ENCODE measurements at places on chromosomes 1 and 21.

- no peak for DNase-seq
Measured at GRCh38 chr1:66769512-66770229, 17.4 kb downstream of the DYNLT5 start.

- no peak for DNase-seq
Measured at GRCh38 chr1:45305231-45305630, 21.5 kb upstream of the HPDL start.

GRCh38 chr1:94946886-94947285 lies 20.0 kb upstream of the CNN3 start:
- no peak for DNase-seq

GRCh38 chr1:15676010-15676409 lies 8.1 kb upstream of the PLEKHM2 start:
- DNase-seq = no peak

GRCh38 chr1:69743146-69743545 lies 175.4 kb downstream of the LRRC7 start:
- no peak for DNase-seq

GRCh38 chr21:45892916-45893739 lies 88.4 kb upstream of the COL6A1 start:
- DNase-seq = no peak

- DNase-seq = no peak
Measured at GRCh38 chr1:42784547-42784945, 245 bp upstream of the TMEM269 start.

GRCh38 chr1:181768930-181769280 lies 285.6 kb downstream of the CACNA1E start:
- no peak for DNase-seq

DNA sequence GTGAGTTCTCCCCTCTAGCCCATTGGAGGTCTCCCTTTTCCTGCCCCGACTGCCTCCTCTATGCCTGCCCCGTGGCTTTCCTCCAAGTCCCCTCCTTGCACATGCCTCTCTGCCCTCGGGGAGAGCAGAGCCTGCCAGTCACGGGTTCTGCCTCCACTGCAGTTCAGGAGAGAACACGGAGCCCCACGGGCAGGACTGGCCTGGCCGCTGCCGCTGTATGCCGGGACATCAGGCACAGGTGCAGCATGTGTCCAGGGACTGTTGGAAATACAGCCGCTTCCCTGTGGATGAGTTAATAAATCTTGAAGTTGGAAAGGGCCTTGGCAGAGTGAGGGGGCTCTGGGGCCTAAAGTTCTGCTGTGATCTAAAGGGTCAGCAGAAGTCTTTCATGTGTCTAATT lies 676.6 kb downstream of the MATN1 start:
- no peak for DNase-seq

DNA sequence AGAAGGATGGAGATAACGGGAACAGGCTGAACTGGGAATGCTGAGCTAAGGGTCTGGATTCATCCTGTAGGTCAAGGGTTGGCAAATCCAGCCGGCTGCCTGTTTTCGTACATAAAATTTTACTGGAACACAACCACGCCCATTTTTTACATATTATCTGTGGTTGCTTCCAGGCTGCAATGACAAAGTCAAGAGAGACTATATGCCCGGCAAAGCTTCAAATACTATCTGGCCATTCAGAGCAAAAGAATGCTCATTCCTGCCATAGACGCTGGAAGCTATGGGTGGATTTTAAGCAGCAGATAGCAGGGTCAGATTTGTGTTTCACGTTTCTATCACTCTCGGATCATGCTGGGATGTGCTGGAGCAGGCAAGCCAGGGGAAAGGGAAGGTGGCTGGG lies 137.9 kb upstream of the EDN2 start:
- peak; percentile 50 for DNase-seq

GRCh38 chr1:145858901-145859490 lies at the start of gene PIAS3:
Gene PIAS3 (minus strand): TSS chr1:145859081. CDS start chr1:145858990, 91 bp downstream.
- peak; percentile 97 for DNase-seq

DNA sequence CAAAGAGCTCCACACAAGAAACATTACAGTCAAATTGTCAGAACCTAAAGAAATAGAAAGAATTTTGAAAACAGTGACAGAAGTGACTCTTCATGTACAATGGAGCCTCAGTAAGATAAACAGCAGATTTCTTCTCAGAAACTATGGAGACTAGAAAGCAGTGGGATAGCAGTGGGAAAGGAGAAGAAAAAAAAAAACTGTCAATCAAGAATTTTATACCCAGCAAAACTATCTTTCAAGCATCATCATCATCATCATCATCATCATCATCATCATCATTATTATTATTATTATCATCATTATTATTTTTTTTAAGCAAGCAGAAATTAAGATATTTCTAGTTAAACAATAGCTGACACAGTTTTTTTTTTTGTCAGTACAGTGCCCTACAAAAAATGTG lies 24.2 kb downstream of the CEP170 start:
- peak; percentile 66 for DNase-seq

DNA sequence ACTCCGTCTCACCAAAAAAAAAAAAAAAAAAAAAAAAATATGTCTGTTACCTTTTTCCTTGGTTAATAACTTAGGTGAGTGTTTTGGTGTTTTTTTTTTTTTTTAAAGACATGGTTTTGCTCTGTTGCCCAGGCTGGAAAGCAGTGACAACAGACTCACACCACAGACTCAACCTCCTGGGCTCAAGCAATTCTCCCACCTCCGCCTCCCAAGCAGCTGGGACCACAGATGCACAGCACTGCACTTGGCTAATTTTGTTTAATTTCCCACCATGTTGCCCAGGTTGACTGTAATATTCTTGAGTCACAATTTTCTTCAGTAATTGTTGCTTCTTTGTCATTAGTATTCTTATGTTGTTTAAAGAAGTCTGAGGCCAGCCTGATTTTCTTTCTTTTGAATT lies 149.2 kb upstream of the SYT6 start:
- no peak for DNase-seq

GRCh38 chr1:100816049-100816448 lies 78.6 kb downstream of the EXTL2 start:
- DNase-seq = no peak

GRCh38 chr21:38955495-38955894 lies 149.8 kb downstream of the ETS2 start:
- peak; percentile 70 for DNase-seq

- no peak for DNase-seq
Measured at GRCh38 chr1:82044536-82044935, 243.8 kb downstream of the ADGRL2 start.

DNA sequence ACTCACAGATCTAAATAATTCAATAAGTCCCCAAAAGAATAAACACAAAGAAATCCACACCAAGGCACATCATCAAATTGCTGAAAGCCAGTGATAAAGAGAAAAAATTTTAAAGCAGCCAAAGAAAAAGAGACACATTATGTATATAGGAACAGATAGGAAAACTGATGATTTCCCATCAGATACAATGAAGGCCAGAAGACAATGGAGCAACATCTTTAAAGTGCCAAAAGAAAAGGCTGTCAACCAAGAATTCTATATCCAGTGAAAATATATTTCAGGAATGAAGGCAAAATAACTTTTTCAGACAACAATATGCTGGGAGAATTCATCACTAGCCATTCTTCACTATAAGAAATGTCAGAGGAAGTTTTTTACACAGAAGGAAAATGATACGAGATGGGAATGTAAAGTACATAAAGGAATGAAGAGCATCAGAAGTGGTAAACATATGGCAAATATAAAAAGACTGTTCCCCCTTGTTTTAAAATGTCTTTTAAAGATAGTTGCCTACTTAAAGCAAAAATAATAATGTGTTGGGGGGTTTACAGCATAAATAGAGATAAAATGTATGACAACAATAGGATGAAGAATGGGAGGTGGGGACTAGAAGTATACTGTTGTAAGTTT lies 9.4 kb upstream of the MYOG start:
- DNase-seq = no peak

DNA sequence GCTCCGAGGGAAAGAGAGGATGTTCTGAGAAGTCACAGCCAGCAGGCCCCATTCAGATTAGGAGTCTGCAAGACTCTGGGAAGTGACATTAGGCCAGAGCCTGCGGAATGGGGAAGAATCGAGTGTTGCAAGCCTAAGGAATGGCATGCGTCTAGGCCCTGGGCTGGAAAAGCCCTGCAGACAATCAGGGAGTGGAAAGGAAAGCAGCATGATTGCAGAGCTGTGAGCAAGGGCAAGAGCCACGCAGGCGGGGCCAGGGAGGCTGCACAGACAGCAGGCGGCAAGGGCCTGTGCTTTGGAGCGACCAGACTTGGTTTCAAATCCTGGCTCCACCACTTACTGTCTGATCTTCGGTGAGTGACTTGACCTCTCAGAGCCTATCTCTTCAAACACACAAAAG lies 118.2 kb downstream of the RRAGC start:
- no peak for DNase-seq

- DNase-seq = no peak
Measured at GRCh38 chr1:25531082-25531461, 12.3 kb upstream of the LDLRAP1 start.

DNA sequence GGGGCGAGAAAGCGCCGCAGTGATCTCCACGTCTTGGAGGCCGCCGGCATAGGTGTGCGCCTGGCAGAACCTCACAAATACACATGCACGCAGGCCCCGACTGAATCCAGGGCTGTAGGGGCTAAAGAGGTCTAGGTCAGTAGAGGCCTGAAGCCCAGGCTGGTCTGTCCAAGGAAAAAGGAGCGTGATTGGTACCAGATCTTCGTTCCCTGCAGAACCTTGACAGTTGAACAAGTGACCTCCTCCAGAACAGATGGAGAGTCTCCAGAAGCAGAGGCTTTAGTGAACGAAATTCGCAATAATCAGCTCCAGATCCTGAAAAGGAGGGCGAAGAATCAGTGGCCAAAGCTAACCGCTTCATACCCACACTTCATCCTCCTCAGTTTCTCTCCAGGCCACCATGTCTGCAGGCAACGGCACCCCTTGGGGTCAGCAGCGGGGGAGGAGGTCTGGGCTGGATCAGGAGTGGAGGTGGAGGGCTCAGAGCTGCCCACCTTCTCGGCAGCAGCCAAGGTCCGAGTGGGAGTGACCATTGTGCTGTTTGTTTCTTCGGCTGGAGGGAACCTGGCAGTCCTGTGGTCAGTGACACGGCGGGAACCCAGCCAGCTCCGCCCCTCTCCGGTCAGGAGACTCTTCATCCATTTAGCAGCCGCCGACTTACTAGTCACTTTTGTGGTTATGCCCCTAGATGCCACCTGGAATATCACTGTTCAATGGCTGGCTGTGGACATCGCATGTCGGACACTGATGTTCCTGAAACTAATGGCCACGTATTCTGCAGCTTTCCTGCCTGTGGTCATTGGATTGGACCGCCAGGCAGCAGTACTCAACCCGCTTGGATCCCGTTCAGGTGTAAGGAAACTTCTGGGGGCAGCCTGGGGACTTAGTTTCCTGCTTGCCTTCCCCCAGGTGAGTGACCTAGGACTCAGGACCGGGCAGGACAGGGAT lies 749 bp upstream of the PEX11B start:
- peak; percentile 78 for DNase-seq

- DNase-seq = no peak
Measured at GRCh38 chr1:22983944-22984343, 11.3 kb upstream of the LACTBL1 start.

GRCh38 chr1:109299558-109300343 lies 7.1 kb downstream of the MYBPHL start:
- DNase-seq = peak; percentile 15

GRCh38 chr1:194473766-194474165 lies 1287.4 kb upstream of the B3GALT2 start:
- no peak for DNase-seq

DNA sequence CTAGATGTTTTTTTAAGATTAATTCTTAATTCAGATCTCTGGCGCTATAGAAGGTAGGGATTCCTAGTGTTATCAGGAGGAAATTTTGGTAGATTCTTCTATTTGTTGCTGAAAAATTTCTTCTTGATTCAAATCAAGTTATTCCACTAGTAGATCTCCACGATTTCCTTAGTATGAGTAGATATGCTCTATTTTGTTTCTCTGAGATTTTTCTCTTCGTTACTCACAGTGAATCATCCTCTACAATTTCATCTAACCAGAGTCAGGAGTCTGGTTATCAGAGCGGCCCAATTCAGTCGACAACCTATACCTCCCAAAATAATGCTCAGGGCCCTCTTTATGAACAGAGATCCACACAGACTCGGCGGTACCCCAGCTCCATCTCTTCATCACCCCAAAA lies 18.8 kb upstream of the HAX1 start:
- peak; percentile 60 for DNase-seq

GRCh38 chr1:164961715-164962114 lies 394.8 kb downstream of the LMX1A start:
- DNase-seq = peak; percentile 6

GRCh38 chr1:226474443-226475141 lies 66.7 kb upstream of the PARP1 start:
- no peak for DNase-seq

DNA sequence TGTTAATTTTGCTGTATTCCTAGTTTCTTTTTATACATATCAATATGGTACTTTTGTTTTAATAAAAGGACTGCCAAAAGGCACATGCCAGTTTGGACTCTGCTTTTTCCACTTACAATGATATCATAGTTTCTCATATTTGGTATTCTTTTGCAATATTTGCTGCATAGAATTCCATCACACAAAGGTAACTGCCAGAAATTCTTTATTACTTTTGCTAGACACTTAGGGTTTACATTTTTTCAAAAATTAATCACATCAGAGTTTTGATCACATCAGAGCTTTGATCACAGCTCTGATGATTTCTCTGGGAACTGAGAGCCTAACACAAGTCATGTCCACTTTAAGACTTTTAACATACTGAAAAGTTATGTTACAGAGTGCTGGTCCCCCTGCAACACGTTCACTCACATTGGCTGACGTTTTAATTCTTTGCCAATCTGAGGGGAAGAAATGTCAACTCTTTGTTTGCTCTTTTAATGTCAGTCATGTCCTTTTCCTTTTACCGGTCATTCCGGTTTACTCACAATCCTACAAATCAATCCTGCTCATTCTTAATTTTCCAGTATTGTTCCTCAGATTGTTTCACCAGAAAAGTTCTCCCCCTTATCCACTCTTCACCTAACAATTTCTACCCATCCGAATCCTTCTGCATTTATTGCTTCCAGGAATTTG lies 1.1 kb upstream of the CD46 start:
- DNase-seq = no peak

DNA sequence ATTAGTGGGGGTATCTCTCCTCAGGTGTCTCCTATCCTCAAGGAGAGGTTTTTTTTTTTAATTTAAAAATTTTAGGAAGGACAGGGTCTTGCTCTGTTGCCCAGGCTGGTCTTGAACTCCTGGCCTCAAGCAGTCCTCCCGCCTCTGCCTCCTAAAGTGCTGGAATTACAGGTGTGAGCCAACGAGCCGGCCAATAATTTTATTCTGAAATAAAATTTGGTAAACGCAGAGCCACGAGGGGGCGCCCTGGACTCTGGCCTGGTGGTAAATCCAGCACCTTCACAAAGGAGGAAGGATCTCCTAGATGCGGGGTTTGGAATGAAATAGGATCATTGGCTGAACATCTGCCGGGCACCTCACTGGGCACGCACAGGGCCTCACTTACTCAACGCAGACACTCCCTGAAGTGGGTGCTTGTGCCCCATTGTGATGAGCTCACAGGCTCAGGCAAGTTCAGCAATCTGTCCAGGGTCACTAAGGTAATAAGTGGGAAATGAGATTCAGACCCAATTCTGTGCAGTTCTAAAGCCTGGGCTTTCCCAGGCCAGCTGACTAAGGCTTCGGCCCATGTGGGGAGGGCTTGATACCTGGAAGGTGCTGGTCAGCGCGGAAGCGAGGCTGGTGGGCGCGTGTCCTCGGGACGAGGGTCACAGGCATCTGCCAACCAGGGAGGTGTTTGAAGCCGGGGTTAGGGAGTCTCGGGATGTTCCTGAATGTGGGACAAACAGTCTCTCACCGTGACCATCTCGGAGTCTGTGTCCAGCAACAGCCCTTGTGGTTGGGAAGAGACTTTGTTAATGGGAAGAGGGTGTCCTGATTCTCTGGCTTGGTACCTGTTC lies 32.7 kb upstream of the ETV3 start:
- DNase-seq = peak; percentile 62

- peak; percentile 86 for DNase-seq
Measured at GRCh38 chr1:203915811-203916210, 54.4 kb downstream of the SNRPE start.

All from ELR (cell line).